Fibroblast of villous mesenchyme (primary cell): ENCODE measurements at places on chromosomes 16 and 17. TPM values are rescaled to one million over a fixed set of nuclear protein-coding genes. Genes with fewer than 3 reads are reported as not detected.
A peak's percentile ranks its signal among the peaks of the same experiment; 100 is the strongest.

DNA sequence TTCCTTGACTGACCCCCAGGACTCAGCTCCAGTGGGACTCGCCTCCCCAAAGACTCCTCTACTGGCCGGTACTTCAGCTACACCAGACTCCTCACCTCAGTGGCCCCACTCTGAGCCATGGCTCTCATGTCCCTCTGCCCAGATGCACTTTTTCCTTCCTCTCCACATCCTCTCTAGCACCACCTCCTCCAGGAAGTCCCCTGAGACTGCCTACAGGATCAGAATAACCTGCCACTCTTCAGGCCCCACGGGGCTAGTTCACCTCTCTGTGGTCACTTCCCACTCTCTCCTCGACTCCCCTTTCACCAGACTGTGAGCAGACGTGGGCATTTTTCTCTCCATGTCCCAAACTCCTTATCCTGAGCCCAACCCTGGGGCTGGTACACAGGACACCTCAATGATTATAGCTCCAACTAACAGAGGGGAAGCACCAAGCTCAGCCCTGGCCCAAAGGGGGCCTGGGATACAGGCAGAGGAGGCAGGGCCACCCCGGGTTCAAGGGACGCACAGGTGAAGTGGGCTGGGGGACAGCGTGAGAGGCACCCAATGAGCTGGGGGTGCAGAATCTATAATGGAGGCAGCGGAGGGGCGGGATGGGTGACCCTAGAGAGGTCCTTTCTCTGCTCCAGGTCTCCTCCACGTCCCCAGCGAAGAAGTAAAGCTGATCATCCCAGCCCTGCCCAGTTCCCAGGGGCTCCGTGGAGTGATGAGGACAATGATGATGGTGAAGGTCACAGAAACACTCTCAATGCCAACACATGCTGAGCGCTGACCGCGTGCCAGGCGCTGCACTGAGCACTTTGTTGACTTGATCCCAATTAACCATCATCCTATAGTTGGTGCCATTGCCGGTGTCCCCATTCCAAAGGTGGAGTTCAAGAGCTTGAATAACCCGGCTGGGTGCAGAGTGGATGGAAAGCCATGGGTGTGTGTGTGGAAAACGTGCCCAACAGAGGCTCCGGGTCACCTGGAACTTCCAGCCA is 3.9 kb downstream of the TRPV3 start:
- DNase-seq, result no peak

DNA sequence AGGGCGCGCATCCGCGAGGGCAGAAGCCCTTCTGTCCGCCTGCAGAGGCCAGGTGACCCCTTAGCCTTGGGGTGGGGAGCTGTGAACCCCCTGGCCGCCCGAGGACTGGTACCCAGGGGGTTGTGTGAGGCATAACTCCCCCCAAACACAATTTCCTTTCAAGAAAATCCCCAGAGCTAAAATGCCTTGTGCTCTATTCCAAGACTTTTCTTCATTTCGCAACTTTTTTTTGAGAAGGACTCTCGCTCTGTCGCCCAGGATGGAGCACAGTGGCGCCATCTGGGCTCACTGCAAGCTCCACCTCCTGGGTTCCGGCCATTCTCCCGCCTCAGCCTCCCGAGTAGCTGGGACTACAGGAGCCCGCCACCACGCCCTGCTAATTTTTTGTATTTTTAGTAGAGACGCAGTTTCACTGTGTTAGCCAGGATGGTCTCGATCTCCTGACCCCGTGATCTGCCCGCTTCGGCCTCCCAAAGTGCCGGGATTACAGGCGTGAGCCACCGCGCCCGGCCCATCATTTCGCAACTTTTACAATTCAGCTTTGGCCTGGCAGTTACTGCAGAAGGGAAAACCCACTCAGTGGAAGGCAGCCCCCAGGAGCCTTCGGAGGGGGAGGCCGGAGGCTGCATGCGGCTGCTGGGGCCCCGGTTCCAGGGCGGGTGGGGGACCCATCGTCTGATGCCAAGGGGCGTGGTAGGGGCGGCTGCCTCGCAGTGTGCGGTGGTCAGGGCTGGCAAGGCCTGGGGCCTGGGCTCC is 963 bp upstream of the APRT start:
- DNase-seq, result peak; percentile 64

GRCh38 chr17:21217346-21217745 is 3.4 kb upstream of the TMEM11 start:
- no peak for DNase-seq

DNA sequence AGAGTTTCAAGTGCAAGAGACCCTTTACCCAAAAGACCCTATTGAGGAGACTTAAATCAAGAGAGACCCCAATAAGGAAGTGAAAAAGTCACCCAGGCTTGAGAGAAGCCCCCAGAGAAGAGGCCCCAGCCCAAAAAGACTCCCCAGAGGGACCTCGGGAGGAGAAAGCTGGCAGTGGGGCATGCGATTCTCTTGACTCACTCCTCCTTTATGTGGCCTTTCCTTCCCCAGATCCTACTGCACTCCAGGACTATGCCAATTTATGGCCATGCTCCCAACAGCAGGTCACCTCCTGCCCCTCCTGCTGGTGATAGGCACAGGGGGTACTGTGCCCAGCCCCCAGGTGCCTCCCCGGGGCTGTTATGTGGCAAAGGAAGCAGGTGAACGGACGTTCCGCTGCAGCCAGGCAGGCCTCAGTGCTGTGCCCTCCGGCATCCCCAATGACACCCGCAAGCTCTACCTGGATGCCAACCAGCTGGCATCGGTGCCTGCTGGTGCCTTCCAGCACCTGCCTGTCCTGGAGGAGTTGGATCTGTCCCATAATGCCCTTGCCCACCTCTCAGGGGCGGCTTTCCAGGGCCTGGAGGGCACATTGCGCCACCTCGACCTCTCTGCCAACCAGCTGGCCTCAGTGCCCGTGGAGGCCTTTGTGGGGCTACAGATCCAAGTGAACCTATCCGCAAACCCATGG is 16.3 kb downstream of the LRRC3C start:
- no peak for DNase-seq

Gene HAP1
- under 0.01 TPM in 2 replicates for total RNA-seq

GRCh38 chr17:36793976-36794375 is 143.3 kb upstream of the LHX1 start:
- DNase-seq, result no peak

DNA sequence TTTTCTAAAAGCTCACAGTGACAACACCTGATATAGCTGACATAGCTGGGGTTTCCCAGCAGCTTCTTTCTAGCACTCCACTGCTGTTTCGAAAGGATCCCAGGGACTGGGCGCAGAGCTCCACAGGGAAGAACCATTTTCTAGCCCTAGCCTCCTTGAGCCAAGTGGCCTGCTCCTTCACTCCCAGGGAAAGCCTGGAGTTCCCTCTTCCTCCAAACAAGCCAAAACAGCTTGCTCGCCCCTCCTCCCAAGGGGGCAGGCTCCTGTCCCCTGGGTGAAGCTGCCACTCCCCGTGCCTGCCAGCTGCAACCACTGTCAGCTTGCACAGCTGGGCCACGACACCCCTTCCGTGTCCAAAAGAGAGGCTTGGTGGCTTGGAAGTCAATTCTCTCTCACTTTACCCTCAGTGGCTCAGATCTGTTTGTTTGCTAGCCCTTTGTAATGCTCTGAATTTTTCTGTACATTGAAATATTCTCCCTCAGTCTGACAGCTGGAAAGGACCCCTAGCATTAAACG is 59.8 kb downstream of the CYTH1 start:
- no peak for DNase-seq

Gene NLK
- 17.7 and 33.7 TPM in 2 replicates for total RNA-seq

DNA sequence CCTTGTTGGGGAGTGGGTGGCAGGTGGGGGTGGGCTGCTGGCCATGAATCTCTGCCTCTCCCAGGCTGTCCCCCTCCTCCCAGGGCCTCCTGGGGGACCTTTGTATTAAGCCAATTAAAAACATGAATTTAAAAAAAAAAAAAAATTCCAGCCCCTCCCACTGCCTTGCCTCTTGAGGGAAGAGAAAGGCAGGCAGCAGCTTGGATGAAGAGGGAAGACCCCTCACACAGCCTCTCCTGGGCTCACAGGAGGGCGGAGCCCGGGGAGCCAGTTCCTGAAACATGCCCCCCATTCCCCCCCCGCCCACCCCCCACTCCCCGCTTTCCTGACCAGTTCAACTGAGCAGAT is 1.8 kb upstream of the TCAP start:
- no peak for DNase-seq

DNA sequence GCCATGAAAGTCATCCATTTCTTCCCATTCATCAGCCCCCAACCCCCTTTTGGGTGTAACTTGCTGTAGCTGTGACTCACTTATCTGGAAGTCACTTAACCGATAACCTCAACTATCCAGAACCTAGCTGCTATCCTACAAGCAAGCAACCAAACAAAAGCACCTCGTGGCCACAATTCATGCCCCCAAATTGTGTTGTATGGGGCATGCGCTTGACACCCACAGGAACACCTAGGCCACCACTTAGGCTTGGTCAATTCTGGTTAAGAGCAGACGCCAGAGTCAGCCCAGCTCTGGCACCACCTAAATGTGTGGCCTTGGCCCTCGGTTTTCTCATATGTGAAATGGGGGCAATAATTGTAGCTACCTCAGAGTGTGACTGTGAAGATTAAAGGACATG is 3.7 kb downstream of the PIK3R5 start:
- DNase-seq, result no peak

DNA sequence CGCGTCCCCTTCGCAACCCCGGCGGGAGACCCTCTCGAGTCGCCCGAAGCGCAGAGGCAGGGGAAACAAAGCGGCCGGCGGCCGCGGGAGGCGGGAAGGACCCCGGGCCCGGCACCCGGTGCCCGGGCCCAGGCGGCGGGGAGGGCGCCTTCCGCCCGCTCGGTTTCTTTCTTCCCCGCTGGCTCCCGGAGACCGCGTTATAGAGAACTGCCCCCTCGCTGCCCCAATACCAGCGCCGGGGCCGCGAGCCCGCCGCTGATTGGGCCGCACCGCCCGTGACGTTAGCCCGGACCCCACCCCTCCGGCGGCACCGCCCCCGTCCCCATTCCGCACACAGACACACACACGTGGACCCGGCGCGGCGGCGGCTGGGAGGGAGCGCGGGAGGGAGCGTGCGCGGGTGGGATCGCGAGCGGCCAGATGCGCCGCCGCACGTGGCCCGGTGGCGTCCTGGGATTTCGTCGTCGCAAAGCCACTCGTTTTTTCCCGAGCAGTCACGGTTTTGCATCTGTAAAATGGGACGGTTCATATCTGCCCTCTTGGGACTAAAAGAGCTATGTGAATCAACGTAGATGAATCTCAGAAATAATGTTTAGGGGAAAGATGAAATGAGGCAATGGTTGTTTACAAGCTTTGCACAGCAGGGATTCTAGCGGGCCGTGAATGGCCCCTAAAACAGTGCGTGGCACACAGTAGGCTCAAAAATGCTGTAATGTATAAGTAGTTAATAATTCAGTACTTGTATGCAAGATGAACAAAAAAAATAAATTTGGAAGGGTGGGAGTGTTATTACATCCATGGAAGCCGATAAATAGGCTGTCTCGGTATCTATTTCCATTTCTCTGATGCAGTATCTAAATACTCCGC is at the start of gene EPOP:
EPOP (minus strand) TSS at position 209 of the 867 bp plus-strand sequence. CDS start 462 bp downstream, outside the sequence.
- DNase-seq, result peak; percentile 82

Gene CASKIN1
- under 0.01 and 0.86 TPM in 2 replicates for total RNA-seq
